ENCODE measurements at places on chromosomes 7 and 10.

GRCh38 chr10:130875897-130876472 is 435.5 kb downstream of the TCERG1L start:
- DNase-seq, result no peak

DNA sequence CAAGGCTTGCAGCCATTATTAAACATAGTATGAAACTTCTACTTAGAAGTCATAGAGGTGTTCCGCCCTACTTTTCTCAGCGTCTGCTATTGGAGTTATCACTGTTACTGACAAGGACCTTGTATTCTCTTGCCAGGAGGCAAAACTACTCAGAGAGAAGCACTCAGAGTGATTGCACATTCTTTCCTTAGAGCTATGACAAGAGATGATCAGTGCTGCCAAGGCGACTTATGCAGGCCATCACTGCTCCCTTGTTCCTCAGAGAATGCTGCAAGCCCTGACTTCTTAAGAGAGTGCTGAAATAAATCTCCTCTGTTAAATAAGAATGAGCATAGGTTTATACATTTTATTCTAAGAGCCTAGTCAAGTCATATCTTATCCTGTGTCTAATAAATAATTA is 534.6 kb upstream of the PHF14 start:
- DNase-seq, result no peak

GRCh38 chr7:142822714-142823113 is 32.2 kb upstream of the EPHB6 start:
- DNase-seq, result no peak

DNA sequence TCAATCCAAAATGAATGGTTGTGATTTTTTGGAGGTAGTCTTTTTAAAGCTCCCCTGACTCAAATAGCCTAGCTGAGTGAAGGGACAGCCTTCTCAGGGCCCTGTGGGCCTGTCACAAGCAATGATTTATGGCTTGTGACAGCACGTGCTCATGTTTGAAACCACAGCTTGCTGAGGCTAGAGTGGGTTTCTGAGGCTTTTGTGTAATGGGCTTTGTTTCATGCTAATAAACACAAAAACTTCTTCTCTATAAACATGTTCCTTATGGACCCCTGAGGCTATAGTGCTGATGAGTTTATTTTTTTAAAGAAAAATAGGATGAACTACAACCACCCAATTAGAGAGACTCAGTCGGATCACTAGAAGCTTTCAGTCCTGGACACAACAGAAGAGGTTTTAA is 36.1 kb upstream of the BET1 start:
- DNase-seq, result no peak

DNA sequence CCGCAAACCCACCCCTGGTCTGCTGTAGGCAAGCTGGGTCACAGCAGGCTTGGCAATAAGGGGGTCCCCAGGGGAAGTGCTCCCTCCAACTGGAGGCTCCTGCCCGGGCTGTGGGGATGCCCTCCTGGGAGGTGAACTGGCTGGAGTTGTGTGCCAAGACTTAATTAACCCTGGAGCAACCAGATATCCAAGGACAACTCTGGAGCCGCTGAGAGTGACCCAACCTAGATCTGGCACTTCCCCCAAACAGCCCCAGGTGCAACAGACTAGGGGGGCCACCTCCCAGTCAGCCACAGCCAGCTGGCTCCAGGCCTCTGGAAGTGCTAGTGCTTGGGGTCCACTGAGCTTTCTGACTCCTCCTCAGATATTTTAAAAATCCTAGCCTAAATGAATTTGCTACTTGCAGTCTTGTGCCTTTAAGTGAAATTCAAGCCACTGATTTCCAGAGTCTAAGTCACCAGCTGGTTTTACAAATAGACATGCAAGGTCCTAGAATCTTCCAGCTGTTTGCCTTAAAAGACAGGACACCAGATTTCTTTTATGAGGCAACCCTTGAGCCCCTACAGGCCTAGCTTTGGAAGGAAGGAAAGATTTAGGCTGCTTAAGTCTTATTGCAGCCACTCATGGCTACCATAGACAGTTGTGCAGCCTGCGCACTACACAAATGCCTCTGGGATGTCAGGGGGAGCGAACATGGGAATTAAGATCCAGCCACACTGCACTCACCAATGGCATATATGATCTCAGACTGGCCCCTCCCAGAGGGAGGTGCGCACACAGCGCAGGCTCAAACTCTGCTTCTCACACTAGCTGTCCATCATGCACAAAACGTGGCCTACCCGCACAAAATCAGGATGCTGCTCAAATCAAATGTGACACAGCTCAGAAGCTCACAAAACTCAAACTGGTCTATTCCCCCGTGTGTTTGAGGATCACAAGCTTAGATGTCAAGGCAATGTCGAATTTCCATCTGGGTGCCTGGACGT is 42.6 kb upstream of the MYL10 start:
- no peak for DNase-seq

GRCh38 chr7:79790656-79791262 is 337.3 kb upstream of the MAGI2 start:
- DNase-seq, result no peak

GRCh38 chr7:20282959-20283358 is 47.7 kb upstream of the ITGB8 start:
- DNase-seq, result no peak

- no peak for DNase-seq
Observed at GRCh38 chr7:116089293-116089692, 58.7 kb upstream of the TFEC start.

DNA sequence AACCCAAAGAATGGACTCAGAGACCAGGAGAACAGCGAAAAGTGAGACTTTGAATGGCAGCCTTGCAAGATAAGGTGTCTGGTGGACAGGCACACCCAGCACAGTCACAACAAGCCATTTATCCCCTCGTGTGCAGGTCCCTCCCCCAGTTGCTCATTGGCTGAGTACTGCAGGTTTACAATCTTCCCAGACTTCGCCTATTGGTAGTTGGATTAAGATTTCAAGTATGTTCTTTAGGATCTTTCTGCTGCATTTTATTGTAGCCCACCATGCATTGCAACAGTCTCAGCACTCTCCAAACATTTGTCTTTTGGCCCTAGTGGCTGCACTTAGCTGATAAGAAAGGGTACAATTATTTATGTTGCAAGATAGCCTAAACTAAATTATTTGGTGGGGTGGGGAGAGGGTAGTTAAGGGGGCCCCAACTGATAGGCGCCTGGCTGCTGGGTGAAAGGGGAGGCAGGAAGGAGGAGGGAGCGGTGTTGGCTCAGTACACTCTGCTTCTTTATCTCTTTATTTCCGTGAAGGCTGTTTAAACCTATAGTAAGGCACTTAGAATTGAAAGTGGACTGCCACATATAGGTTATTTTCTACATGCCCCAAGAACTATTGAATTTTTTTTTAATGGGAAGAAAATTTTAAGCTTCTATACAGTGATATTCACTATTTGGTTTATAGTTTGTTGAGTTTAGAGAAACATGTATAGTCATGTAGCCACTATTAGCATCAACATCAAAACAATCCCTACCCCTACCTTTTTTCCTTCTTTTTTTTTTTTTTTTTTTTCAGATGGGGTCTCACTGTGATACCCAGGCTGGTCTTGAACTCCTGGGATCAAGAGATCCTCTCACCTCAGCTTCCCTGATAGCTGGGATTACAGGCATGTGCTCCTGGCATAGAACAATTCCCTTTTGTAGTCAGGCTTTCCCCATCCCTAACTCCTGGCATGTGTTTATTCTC is 54.2 kb downstream of the GUSB start:
- DNase-seq, result no peak

GRCh38 chr10:73646598-73647041 is 5.3 kb upstream of the MYOZ1 start:
- DNase-seq, result no peak
